Natural killer cell treated with Interleukin-12 subunit alpha and Interleukin-12 subunit beta and Interleukin-15 and Interleukin-18, amount 100 ng/mL, for 72 hours (primary cell): ENCODE measurements at places on chromosomes 5 and 9.

GRCh38 chr5:60417500-60418181, 282.3 kb downstream of the DEPDC1B start:
- no peak for DNase-seq

GRCh38 chr5:61884252-61884855, 421.7 kb upstream of the KIF2A start:
- DNase-seq = no peak

DNA sequence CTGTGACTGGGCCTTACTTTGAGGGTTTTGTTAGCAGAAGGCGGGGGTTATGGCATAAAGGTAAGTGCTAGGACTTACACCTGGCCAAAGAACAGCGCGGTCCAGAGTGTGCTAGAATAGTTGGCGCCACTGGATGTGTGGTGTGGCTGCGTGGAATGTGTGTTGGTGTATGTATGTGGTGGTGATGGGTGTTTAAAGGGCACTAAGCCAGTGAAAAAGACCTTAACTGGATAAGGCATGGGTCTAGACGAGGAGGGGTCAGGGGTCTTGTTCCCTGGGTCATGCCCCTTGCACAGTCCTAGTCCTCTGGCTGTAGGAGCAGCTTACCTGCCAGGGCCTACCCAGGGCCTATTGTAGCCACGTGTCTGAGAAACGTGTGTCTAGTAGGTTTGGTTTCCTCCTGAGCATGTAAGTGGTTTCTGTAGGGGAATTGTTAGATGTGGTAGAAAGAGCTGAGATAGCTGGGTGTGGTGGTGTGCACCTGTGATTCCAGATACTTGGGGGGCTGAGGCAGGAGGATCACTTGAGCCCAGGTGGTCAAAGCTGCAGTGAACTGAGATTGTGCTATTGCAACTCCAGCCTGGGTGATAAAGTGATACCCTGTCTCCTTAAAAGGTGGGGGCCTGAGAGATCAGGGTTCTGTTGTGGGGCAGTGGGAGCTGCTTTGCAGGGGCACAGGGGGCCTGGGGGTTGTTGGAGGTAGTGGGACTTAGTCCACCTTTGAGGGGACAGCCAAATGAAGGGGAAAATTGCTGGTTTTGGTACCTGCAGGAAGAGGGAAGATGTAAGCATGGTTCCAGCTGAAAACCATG, 55.2 kb downstream of the HSPA4 start:
- DNase-seq = no peak

DNA sequence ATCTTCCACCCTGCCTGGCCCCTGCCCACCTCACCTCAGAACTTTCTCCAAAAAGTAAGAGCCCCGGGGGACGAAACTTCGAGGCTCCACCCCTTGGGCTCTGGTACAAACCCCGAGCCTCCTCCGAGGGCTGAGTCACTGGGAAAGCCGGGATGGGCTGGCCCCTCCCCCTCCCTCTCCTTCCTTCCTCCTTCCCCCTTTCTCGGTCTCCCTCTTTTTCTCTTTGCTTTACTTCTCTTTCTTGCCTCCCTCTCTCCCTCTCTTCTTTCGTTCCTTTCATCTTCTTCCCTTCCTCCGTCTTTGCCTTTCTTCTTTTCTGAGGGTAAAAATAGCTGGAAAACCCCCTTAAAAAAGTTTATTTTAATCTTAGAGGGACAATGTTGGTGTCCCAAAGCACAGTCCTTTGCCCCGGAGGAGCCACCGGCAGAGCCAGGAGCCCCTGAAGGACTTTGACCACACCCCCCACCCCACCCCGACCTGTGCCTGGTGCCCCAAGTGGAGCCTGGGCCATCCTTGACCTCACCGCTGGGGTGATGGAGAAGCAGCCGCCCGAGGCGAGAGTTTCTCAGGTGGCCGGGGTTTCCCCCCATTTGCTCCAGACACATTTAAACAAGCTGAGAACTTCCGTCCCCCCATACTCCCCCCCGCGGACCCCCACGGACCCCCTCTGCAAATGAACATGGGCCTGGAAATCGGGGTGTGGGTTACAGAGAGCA, 5.7 kb upstream of the NOTCH1 start:
- no peak for DNase-seq

GRCh38 chr9:135219676-135220600, 132.5 kb downstream of the OLFM1 start:
- DNase-seq = peak; percentile 40

DNA sequence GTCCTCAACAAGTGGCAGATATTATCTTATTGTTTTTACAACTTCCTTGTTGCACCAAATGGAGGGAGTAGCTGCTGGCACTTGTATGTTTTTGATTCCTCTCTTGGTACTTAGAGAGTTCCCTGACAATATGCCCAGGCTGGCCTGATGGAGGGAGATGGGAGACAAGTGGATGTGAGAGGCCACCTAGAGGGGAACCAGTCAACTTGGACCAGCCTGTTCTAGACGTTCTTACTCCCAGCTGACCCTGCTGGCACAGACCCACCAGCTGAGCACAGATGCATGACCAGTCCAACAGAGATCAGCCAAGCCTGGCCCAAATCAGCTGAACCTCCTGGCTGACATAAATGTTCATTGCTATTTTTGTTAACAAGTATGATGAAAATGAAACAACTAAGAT, 60.9 kb upstream of the GDNF start:
- DNase-seq = no peak
